Skeletal muscle cell (primary cell): ENCODE measurements at places on chromosomes 3 and 15.

GRCh38 chr3:335240-335639 lies 138.7 kb downstream of the CHL1 start:
- no peak for DNase-seq

GRCh38 chr3:69282181-69282580 lies 103.7 kb downstream of the FRMD4B start:
- DNase-seq, result peak; percentile 17

DNA sequence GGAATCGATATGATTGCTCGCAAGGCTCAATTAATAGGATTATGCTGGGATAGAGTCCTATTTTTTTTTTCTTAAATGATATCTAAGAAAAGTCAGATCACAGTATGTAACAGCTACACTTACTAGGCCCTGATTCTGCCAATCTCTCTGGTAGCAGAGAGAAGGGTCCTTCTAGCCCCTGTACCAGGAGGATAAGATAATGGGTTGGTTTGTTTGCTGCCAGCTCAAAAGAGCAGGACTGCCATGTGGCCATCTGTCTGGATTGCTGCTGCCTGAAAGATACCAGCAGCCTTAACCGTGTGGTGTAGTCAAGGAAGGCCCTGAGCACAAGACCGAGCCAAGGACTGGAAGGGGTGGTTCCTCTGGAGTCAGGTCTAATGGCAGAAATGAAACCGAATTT lies 236.4 kb downstream of the KLF13 start:
- no peak for DNase-seq

GRCh38 chr3:14244521-14245247 lies 66.1 kb downstream of the LSM3 start:
- DNase-seq, result no peak

DNA sequence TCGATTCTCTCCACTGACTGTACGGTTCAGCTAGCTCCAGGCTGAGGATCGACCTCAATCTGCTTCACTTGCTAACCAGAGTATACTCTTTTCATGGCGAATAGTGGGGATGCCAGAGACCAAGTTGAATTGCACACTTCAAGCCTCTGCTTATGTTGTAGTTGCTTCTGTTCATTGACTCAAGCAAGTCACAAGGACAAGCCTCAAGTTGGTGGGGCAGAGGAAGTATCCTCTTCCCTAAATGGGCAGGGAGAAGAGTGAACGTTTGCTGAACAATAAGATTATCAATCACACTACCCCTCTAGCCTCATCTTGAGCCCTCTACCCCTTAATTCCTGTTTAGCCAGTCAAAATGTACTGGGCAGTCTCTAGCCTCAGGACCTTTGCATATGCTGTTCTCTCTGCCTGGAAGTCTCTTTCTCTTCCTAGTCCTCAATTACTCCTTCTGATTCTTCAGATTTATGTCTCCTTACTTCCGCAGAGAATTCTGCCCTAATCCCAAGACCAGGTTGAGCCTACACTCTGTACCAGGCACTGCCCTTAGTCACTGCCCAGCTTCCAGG lies 390.4 kb upstream of the PROK2 start:
- no peak for DNase-seq

GRCh38 chr3:39601241-39601640 lies 133.8 kb downstream of the MOBP start:
- DNase-seq, result no peak

- DNase-seq, result no peak
Observed at GRCh38 chr15:94610485-94610884, 379.1 kb downstream of the MCTP2 start.

DNA sequence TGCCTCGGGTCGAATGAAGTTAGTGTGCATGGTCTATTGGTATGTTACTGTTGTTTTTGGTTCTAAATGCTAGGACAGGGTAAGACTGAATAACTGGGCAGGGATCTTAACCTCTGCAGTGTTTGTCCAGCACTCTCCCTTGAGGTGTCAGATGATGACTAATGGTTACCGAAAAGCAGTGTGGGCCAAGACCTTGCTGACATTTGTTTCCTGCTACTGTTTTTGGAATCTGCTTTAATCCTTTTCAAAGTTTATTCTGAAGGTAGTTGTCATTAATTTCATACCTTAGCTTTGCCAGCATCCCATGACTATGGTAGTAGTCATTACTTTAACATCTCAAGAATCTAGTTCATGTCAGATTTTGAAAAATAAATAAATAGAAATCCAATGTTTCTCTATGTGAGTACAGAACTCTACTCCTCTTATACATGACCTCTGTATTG lies 117.0 kb downstream of the P3H2 start:
- peak; percentile 73 for DNase-seq

GRCh38 chr3:141485641-141486495 lies 959 bp upstream of the RASA2 start:
- DNase-seq, result peak; percentile 31

GRCh38 chr15:40762919-40763800 lies 708 bp upstream of the GCHFR start:
- no peak for DNase-seq

- DNase-seq, result no peak
Observed at GRCh38 chr3:185912512-185912911, 25.3 kb downstream of the TRA2B start.

DNA sequence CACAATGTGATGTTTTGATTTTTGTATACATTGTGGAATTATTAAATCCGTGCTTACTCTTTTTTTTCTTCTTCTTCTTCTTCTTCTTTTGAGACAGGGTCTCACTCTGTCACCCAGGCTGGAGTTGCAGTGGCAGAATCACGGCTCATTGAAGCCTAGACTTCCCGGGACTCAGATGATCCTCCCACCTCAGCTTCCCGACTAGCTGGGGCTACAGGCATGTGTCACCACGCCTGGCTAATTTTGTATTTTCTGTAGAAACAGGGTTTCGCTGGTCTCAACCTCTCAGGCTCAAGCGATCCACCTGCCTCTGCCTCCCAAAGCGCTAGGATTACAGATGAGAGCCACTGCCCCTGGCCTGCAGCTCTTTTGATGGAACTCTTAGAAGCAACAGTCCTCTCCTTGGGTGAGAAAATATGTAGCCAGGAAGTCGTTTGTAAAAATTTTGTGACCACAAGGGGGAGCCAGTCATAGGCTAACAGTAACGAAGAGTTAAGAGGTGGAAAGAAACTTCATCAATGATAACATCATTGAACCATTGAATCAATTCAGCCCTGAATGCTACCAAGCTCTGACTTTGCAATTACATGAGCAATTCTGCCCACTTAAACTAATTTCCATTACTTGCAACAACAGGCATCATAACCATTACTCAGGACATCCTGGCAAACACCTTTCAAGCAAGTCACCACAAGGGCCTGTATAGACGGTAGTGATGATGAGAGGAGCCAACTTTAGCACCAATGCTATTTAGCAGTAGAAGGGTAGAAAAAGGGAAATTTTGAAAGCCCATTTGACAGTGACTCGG lies 16.7 kb upstream of the CMTM7 start:
- no peak for DNase-seq

DNA sequence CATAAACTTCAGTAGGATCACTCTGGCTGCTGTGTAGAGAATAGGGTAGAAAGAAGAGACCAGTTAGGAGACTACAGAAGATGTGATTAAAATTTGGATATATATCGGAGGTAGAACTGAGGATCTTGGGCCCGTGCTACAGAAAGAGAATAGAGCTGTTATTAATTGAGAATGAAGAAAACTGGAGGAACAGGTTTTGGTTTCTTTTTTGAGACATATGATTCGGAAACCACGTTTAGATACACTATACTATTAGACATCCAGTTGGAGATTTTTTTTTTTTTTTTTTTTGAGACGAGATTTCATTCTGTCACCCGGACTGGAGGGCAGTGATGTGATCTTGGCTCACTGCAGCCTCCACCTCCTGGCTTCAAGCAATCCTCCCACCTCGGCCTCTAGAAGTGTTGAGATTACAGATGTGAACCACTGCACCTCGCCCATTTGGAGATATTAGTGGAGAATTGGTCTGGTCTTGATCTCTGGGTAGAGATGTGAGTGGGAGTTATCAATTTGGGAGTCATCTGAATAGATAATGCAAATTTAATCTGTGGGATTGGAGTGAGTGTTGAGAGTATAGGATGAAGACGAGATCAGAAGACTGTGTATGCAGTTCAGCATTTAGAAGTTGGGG lies 50.9 kb downstream of the TCF12 start:
- DNase-seq, result no peak

GRCh38 chr3:134927599-134927998 lies 132.5 kb downstream of the EPHB1 start:
- DNase-seq, result no peak

GRCh38 chr3:197516517-197516889 lies 39.3 kb downstream of the BDH1 start:
- DNase-seq, result peak; percentile 89

DNA sequence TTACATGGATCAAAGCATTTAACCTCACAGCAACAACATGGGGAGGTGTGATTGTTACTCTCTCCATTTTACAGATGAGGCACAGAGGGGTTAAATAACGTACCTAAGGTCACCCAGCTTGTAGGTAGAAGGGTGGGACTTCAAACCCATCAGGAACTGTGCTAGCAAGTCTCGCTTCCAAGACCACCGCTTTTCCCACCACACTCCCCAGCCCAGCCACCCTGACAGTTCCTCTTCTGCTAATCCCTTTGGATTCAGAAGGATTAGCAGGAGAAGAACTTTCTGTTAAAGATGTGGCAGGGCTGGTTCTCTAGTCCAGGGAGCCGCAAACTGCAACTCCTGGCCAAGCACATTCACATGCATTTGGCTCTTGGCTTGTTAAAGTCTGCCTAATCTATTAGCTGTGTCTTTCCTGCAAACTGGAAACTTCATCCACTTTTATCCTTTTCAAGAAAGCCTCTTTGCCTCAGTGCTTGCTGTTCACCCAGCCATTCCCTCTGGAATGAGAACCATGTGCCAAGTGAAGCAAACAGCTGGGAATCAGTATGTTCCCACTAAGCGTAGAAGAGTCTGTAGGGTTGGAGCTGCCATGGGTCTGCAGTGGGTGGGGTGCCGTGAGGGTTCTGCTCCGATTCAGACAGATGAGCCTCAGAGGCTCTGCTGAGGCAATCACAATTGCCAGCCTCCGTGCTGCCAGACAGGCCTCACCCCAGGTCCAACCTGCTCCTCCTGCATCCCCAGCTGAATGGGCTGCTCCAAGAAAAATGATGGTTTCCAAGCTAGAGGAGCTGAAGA lies 44.6 kb downstream of the POMGNT2 start:
- no peak for DNase-seq

DNA sequence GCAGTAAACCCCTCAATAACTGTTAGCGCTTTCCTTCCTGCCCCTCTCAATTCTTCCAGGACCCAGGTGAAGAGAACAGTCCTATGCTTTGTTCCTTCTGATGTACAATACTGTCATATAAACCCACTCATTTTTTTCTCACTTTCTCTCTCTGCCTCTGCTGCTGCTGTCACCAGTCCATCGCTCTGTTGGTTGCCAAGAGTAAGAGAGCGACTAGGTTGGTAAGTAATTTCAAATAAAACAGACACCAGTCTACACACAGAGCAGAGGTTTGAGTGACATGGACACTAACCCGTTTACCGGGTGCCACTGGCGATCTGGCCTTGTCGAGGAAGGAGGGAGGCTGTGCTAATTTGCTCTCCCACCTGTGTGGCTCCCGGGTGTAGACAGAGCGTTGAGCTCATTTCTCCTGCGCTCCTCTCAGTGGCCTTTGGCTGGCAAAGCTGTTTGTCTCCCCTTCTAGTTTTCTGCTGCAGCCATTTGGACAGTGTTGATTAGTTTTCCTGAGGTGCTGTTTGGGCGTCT lies 215.4 kb downstream of the THSD4 start:
- DNase-seq, result no peak

DNA sequence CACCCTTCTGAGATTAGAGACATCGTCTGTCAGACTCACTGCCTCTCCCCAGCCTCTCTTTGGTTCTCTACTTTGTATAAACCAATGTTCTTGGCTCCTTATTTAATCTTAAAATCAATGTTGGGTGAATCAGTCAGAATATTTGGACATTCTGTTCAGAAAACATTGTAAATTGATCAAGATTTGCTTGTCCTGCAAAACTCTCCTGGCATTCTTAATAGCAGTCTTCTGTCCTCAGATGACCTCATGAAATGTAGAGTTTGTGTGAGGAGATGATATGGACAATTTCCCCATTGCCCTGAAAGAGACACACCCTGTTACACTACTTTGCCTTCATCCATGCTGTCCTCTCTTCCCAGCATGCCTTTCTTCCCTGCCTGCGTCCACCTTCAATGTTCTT lies 33.6 kb downstream of the CD200R1L start:
- DNase-seq, result no peak

DNA sequence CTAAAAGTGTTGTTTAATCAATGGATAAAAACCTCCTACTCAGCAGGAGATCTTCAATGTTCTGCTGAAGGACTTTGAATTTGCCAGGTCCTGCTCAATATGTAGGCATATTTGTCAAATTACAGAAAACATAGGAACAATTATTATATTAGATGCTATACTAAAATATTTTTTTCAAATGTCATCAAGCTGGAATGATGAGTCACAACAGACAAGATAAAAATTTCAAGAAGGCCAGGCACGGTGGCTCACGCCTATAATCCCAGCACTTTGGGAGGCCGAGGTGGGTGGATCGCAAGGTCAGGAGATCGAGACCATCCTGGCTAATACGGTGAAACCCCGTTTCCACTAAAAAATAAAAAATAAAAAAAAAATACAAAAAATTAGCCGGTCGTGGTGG lies 68.0 kb downstream of the AQP9 start:
- DNase-seq, result no peak

- DNase-seq, result no peak
Observed at GRCh38 chr3:10017636-10018292, 8.5 kb upstream of the FANCD2 start.

DNA sequence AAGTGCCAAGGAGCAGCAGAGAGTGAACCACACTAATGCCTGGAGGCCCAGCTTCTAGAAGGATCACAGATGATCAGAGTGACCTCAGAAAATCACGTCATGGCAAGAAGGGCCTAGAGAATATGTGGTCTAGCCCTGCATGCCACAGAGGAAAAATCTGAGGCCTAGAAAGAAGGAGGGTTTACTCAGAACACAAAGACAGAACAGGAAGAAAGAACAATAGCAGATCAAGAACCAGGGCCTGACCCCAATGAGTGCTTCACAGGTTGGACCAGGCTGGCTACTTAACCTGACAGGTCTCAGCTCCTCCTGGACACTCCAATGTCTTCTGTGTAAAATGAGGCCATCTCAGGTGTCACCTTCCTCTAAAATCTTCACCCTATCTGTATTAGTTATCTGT lies 14.2 kb downstream of the RAB6B start:
- no peak for DNase-seq

DNA sequence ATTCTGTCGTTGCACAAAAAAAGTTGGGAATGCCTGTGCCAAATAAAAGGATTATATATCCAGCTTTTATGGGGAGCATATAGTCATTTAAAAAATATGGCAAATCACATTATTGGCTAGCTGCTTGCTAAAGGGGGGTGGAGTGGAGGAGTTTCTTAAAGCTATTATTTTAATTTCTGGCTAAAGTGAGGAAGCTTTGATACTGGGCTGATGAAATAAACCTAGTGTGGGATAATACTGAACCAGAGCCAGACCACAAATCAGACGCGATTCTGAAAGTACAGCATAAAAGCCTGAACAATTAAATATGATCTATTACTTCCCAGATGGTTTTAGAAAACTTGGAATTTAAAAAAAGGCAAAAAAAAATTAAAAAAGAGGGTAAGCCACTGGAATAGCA lies 14.4 kb downstream of the POLR2M start:
- no peak for DNase-seq
